Sigmoid colon (tissue), 7 donors: ENCODE measurements at places on chromosomes 5 and 9. TPM values are rescaled to one million over a fixed set of nuclear protein-coding genes. Genes with fewer than 3 reads are reported as not detected.

- H3K27me3 ChIP-seq, result no peaks in the 10 kb centered on the region
- H3K27ac ChIP-seq, result no peak overlapping the region
- peaks cover 26% of the 10 kb centered on the region for H3K4me1 ChIP-seq
- DNase-seq, result no peak
Observed at GRCh38 chr5:140258016-140258415, 44.9 kb downstream of the PFDN1 start.

GRCh38 chr9:81320909-81321482 is 368.4 kb downstream of the TLE1 start:
- no peak for DNase-seq
- no peaks in the 10 kb centered on the region for H3K27me3 ChIP-seq
- no peaks in the 10 kb centered on the region for H3K4me1 ChIP-seq
- no peaks in the 10 kb centered on the region for H3K36me3 ChIP-seq
- H3K27ac ChIP-seq, result no peak overlapping the region

DNA sequence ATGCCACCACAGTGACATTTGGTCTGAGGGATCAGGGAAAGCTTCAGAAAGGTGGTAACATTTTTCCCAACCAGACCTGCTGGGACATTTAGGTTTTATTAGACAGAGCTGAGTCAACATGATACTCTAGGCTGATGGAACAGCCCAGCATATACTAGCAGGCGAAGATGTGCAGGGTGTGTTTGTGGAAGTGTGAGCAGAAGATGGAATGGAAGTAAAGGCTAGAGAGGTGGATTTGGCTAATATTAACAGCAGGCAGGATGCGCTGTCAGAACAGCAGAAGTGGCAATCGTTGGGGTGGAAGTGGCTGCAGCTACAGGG is 340.6 kb downstream of the ASTN2 start:
- H3K27ac ChIP-seq, result no peak overlapping the region
- no peaks in the 10 kb centered on the region for H3K27me3 ChIP-seq
- no peaks in the 10 kb centered on the region for H3K4me1 ChIP-seq

GRCh38 chr9:13100914-13101572 is 178.4 kb downstream of the MPDZ start:
- H3K4me1 ChIP-seq, result no peaks in the 10 kb centered on the region
- H3K36me3 ChIP-seq, result peaks cover 20% of the 10 kb centered on the region
- no peak overlapping the region for H3K4me3 ChIP-seq
- H3K27ac ChIP-seq, result peak overlapping the region; percentile 38
- no peaks in the 10 kb centered on the region for H3K27me3 ChIP-seq
- no peak for DNase-seq

DNA sequence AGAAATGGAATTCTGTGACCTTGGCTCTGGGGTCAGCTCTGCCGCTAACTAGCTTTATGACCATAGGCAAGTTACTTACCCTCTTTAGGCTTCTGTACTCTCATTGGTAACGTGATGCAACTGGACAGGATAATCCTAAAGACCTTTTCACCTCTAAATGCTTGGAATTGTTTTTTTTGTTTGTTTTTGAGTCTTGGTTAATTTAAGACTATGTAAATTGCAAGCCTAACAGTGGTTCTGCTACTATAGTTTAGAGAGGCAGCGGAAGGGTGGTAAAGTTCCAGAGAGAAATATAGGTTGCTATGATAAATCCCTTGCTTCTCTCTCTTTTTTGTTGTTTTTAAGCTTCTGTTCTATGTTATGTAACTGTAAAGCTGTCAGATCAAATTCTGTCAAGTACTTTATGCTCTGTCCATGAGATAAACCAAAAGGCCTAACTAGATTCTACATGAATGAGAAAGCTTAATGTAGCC is 17.6 kb downstream of the FAM169A start:
- H3K36me3 ChIP-seq, result no peaks in the 10 kb centered on the region
- no peak for DNase-seq
- H3K27ac ChIP-seq, result no peak overlapping the region
- no peak overlapping the region for H3K4me3 ChIP-seq
- no peaks in the 10 kb centered on the region for H3K27me3 ChIP-seq

- peak overlapping the region; percentile 61 for H3K27ac ChIP-seq
- H3K36me3 ChIP-seq, result no peaks in the 10 kb centered on the region
- DNase-seq, result no peak
- H3K4me1 ChIP-seq, result peaks cover 66% of the 10 kb centered on the region
- no peaks in the 10 kb centered on the region for H3K27me3 ChIP-seq
Observed at GRCh38 chr9:20604562-20604961, 17.7 kb downstream of the MLLT3 start.

DNA sequence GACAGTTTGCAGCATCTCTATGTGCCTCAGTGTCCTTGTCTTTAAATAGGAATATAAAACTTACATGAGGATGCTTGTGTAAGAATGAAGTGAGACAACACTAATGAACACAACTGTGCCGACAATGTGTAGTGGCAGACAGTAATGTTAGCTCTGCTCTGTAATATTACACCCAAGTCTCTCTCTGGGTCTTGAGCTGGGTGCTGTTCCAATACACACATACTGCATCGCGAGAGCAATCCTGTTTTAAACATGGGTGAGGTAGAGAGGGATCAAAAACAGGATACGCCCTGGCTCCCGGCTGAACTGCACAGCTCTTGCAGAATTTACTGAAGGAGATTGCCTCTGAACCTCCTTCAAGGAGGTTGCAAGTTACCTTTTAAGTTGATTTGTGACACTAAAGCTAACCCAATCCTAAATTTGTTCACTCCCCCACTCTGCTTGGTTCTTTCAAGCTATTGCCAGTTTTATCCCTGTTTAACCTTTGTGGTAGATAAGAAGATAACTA is 155.2 kb upstream of the ISL1 start:
- no peak for DNase-seq
- no peaks in the 10 kb centered on the region for H3K36me3 ChIP-seq
- no peak overlapping the region for H3K4me3 ChIP-seq

Gene PIP5K1B
- total RNA-seq, result 11.7 TPM

Gene SPINK6
- total RNA-seq, result not detected
